Natural killer cell (primary cell): ENCODE measurements at places on chromosomes 13 and 19.
A peak's percentile ranks its signal among the peaks of the same experiment; 100 is the strongest.

- no peak for DNase-seq
Observed at GRCh38 chr13:40438999-40439797, 227.2 kb downstream of the FOXO1 start.

DNA sequence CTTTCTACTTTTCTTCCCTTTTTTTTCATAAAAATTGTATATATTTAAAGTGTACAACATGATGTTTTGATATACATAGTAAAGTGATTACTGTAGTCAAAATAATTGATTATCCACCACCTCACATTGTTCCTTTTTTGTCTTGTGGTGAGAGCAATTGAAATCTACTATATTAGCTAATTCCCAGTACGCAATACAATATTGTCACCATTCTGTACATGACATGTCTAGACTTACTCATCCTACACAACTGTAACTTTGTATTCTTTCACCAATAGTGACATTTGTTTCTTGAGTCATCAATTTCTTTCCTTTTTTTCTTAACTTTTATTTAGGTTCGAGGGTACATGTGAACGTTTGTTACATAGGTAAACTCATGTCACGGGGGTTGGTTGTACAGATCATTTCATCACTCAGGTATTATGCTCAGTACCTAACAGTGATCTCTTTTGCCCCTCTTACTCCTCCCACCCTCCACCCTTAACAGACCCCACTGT lies 265.2 kb downstream of the KCNRG start:
- DNase-seq: no peak

DNA sequence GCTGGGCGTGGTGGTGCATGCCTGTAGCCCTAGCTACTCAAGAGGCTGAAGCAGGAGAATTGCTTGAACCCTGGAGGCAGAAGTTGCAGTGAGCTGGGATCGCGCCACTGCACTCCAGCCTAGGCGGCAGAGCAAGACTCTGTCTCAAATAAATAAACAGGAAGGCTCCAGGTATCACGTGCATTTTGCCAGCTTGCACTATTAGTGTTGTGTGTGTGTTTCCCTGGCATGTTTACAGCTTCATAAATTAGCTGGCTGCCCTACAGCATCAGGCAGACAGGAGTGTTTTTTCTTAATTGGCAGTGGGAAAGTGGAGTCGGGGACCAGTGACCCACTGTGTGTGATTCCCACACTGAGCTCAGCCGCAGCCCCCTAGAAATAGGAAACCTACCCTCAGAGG lies 32.6 kb downstream of the SHISA2 start:
- DNase-seq: no peak

GRCh38 chr19:18716857-18717256 lies 33.4 kb downstream of the CRTC1 start:
- DNase-seq: no peak

- no peak for DNase-seq
Observed at GRCh38 chr13:31485183-31485582, 254.1 kb upstream of the RXFP2 start.

GRCh38 chr13:40996426-40997092 lies 22.6 kb downstream of the ELF1 start:
- DNase-seq: no peak

GRCh38 chr19:42079886-42080763 lies 4.2 kb downstream of the ZNF574 start:
- DNase-seq: no peak

DNA sequence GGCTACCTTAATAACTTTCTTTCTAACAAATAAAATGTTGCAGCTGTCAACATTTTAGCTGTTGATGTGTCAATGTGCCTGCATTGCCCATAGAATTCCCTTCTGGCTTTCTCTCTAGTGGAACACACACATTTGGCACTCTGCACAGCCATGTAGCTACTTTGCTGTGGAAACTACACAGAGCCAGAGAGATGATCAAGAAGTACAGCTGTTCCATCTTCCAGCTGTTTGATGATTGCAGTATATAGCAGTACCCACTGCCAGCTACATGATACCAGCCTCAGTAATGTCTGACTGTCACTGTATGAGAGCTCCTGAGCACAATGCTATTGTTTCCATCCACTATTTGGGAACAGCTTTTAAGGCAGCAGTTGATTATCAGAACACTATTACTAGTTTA lies 843.0 kb downstream of the PCDH17 start:
- no peak for DNase-seq

GRCh38 chr13:109586509-109587346 lies 199.7 kb downstream of the IRS2 start:
- no peak for DNase-seq

DNA sequence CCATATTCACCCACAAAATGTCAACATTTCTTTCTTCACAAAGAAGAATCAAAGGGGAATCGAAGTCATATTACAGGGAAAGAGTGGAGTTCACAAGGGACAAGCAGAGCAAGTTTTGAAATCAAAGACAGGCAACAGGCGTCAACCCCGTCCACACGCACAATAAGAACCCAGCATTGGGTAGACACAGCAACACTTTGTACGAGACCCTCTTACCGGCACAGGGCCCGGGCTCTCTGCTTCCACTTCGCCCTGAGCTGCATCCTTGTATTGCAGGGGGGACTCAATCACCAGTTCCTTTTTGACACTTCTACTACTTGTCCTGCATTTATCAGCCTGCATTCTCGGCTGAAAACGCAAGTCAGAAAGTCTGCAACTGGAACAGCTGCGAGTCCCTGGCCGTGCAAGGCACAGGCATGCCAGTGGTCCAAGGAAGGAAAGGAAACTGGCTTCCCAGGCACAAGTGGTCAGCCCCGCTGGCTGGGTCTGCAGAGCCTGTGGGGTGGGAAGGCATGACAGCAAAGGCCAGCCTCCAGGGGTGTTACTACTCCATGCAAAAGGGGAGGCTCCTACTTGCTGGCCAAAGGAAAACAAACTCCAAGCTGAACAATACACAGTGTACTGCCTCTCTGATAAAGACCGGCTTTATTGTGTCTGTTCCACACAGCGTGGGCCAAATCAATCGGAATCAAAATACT lies at the start of gene DOCK9:
TSS of gene DOCK9 (minus strand) at position 497 of the 698 bp plus-strand sequence. CDS start at position 342, 155 bp downstream.
- DNase-seq: no peak

DNA sequence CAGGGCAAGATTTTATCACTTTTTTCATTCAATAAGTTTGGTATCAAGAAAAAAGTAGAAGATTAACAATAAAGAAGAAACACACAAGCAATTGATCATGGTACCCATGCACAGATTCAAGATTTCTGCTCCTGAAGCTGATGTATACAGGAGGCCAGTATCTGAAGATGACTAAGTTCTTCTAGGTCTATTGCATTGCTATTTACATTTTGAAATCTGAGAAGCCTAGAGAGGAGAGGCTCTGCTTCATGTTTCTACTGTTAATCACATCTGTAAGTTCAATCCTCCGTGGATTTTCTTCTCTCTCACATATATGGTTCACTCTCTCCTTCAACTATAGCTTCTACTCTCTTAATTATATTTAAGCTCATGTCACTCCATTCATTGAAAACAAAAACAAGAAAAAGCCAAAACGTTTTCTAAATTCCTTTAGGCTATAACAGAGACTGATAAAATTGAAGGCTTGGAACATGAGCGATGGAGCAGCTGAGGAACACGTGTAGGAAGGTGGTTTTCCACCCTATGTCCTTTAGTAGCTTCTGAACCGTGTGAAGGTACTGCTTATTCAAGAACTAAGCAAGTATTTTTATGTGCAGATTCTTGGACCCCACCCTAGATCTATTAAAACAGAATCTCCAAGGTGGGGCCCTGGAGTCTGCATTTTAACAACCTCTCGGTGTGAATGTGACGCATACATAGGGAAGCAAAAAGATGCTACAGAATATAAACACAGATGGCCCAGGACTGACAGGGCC lies 198.2 kb downstream of the EFNB2 start:
- DNase-seq: no peak

DNA sequence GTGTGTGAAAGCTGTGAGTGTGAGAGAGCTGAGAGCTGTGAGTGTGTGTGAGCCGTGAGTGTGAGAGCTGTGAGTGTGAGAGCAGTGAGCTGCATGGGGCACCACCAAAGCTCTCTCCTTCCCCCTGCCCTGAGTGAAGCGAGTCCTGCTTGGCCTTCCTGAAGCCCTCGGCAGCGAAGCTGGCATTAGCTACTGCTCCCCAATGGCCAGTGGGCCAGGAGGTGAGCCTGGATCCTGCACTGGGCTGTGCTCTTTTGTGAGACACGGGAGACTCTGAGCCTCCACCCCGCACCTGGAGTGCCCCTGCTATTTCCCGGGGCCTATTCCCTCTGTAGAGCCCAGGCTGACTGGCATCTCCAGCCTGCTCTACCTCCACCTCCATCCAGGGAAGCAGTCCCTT lies 51.5 kb downstream of the HSPH1 start:
- DNase-seq: no peak

DNA sequence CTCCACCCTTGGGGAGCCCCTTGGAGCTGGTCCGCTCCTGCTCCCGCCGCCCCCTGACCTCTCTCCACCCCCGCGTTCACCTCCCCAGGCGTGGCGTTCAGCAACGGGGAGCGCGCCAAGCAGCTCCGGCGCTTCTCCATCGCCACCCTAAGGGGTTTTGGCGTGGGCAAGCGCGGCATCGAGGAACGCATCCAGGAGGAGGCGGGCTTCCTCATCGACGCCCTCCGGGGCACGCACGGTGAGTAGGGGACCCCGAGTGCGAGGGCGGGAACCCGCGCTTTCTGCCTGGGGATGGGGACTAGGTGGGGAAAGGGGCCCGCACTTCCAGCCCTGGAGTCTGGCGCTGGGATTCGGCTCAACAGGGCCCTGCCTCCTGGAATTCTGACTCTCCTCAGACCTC lies 1.7 kb downstream of the CYP2A13 start:
- no peak for DNase-seq

DNA sequence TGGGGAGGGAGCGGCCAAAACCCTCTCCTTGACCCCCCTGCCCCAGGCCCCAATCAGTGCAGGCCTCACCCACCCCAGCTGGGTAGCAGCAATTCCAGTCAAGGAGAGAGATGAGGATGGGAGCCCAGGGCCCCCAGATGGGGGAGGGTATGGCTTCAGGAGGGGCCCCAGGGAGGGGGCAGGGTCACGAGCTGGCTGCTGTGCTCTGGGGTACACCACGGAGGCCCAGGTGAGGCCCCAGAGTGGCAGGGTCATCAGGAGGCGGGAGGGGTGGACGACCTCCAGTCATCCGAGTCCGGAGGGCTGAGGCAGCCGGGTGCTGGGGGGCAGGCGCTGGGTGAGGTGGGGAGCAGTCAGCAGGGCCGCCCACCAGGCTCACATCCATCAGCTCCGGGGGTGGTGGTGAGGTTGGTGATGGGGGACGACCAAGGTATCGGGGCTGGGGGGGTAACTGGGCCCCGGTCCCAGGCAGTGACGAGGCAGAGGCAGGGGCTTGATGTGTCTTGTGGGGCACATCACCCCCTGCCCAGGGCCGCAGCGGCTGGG lies 8.4 kb downstream of the DYRK1B start:
- no peak for DNase-seq

GRCh38 chr19:15178629-15179308 lies 22.0 kb downstream of the NOTCH3 start:
- no peak for DNase-seq

DNA sequence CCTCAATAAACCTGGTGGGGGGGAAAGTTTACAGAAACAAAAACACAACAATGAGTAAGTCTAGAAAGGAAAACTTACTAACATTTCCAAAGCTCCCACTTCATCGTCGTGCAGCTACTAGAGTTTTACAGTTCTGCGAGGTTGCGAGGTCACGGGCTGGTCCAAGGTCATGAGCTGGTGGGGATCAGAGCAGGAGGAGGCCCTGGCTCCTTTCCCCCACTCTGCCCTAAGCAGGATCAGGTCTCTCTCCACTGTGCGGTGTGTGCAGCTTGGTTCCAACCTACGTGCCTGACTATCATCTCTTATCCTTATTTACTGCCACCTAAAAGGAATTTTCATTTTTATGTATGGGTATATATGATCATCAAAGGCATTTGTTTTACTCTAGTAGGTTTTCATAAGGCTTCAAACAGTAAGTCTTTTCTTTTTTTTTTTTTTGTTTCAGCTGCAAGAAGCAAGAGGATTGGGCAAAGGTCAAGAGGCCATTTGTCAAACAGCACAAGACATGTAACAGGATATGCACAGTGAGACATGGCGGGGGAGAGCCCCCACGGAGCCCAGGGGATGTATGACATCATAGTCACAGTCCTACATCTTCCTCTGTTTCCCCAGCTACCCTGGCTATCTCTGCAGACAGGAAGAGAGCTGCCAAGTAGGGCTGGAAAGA lies 76.6 kb upstream of the POMP start:
- no peak for DNase-seq

GRCh38 chr13:29081697-29082440 lies 261.7 kb downstream of the MTUS2 start:
- no peak for DNase-seq

- no peak for DNase-seq
Observed at GRCh38 chr13:49472186-49472585, 23.6 kb upstream of the PHF11 start.

- peak; percentile 20 for DNase-seq
Observed at GRCh38 chr13:50635504-50635903, 208.0 kb downstream of the DLEU7 start.
